ENCODE measurements at places on chromosomes 4 and X. TPM values are rescaled to one million over a fixed set of nuclear protein-coding genes. Genes with fewer than 3 reads are reported as not detected.

DNA sequence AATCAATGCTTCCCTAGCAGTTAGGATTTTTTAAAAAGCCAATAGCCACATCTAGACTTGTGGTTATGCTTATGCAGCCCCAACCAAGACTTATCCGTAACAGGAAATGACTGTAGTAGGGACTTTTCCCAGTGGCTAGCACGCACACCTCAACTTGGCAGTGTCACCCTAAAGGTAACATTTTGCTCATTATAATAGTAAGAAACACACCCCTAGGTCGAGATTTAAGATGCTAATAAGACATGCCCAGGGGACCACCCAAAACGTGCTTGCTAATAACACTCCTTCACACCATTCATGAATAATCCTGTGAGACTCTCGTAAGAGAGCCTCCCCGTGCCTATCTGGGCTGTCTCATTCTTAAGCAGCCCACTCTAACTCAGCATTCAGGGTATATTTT, 195.3 kb downstream of the CHIC1 start:
- H3K4me1 ChIP-seq: no peaks in the 10 kb centered on the region
- H3K4me3 ChIP-seq: no peak overlapping the region
- H3K36me3 ChIP-seq: no peaks in the 10 kb centered on the region
- H3K27ac ChIP-seq: no peak overlapping the region
- no peaks in the 10 kb centered on the region for H3K27me3 ChIP-seq
- no peak for DNase-seq

GRCh38 chrX:119292445-119292844, 56.4 kb downstream of the PGRMC1 start:
- H3K36me3 ChIP-seq: no peaks in the 10 kb centered on the region
- H3K4me1 ChIP-seq: no peaks in the 10 kb centered on the region
- DNase-seq: no peak

DNA sequence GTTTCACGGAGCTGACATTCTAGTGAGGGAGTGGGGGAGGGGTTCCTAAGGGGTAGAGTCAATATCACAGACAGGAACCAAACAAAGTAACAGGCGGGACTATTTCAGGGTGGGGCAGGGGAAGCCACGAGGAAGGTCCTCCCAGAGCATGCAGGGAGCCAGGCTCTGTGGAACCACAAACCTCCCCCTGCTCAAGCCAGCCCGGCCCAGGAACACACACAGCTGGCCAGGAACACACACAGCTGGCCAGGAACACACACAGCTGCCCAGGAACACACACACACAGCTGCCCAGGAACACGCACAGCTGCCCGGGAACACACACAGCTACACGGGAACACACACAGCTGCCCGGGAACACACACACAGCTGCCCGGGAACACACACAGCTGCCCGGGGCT, 24.8 kb downstream of the EVC2 start:
- H3K27ac ChIP-seq: no peak overlapping the region
- H3K27me3 ChIP-seq: no peaks in the 10 kb centered on the region
- H3K36me3 ChIP-seq: no peaks in the 10 kb centered on the region
- no peak for DNase-seq

- H3K27ac ChIP-seq: no peak overlapping the region
- no peak overlapping the region for H3K4me3 ChIP-seq
- H3K36me3 ChIP-seq: peaks cover 4% of the 10 kb centered on the region
- DNase-seq: no peak
- peaks cover 15% of the 10 kb centered on the region for H3K4me1 ChIP-seq
- H3K27me3 ChIP-seq: no peaks in the 10 kb centered on the region
These were observed 30.1 kb downstream of the ADGRA3 start for GRCh38 chr4:22485737-22486136.

GRCh38 chr4:21976166-21976565, 27.6 kb upstream of the KCNIP4 start:
- no peaks in the 10 kb centered on the region for H3K36me3 ChIP-seq
- no peaks in the 10 kb centered on the region for H3K27me3 ChIP-seq
- H3K4me1 ChIP-seq: no peaks in the 10 kb centered on the region
- no peak overlapping the region for H3K27ac ChIP-seq

Gene CLGN
- total RNA-seq: not detected

DNA sequence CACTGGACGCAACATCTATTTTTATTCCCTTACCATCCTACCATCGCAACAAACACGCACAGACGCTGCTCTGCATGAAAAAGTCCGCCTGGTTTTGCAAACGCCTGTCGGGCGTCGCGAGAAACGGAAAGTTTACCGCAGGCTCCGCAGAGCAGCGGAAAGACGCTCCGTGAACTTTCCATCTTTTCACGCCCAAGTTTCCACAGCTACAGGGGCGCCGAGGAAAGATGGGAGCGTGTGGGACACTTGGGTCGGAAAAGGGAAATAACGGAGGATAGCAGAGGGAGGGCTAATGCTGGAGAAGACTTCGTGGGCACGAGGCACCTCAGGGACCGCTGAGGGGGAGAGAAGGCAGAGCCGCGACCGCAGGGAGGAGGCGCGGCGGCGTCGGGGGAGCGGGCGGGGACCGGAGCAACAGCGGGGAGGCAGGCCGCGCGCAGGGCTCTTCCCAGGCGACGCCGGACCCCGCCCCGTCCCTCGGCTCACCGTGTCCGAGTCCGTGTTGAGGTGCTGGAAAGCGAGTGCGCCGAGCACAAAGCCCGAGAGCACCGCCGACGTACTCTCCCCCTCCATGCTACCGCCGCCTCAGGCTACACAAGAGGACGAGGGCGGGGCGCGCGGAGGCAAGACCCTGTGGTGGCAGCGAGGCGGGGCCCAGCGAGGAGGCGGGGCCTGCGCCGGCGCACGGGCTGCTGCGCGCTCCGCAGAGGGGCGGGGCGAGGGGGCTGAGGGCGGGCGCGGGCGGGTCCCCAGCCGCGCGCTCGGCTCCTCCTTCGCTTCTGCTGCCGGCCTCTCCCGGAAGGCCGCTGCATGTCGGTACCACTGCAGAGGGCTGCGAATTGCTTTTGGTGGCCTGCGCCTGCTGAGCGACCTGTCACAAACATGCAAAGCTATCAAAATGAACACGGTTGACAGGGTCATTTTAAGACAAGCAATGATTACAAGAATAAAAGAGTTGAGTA, at the start of gene ABRAXAS1:
Gene ABRAXAS1 (minus strand): TSS at position 601 of the 962 bp plus-strand sequence. CDS start 28 bp downstream, at position 573.
- peak; percentile 98 for DNase-seq
- peak within 1 kb of the TSS; percentile 96 for H3K4me3 ChIP-seq
- H3K4me1 ChIP-seq: peaks cover 7% of the 10 kb centered on the region
- H3K27me3 ChIP-seq: no peaks in the 10 kb centered on the region
- peak within 1 kb of the TSS; percentile 95 for H3K27ac ChIP-seq

- no peak overlapping the region for H3K4me3 ChIP-seq
- H3K27ac ChIP-seq: no peak overlapping the region
- H3K36me3 ChIP-seq: peaks cover 53% of the 10 kb centered on the region
- peaks cover 38% of the 10 kb centered on the region for H3K4me1 ChIP-seq
- no peak for DNase-seq
These were observed 47.9 kb downstream of the TET2 start for GRCh38 chr4:105194328-105195231.

DNA sequence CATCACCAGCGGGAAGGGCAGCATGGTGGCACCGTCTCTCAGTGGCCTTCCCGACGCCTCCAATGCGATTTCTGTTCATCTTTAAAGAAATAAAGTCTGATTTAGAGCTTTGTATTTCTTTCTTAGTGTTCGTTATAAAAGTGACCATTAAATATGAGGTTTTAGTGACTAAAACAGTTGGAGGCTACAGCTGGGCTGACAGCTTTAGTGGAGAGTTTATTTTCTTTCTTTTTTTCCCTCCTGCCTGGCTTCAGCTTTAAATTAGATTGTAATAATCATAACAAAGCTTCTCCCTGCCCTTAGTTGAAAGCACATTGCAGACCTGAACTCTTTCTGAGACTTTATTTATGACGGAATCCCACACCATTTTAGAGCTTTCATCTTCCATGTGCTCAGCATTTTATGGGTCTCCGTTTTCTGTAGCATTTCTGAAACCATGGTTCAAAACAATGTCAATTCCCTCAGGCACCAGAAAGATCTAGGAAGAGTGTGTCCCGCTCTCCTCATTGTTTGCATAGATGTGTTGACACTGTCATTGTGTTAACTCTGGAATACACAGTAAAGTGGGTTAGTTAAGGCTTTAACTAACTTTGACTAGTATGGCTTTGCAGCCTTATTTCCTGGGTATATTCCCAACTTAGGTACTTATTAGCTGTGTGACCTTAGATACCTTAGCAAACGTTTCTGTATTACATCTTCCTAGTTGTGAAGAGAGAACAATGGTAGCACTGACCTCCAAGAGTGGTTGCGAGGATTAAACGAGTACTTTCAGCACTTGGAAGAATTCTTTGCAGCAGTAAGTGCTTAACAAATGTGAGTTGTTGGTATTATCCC, 97.4 kb upstream of the PGRMC2 start:
- no peak overlapping the region for H3K4me3 ChIP-seq
- no peak overlapping the region for H3K27ac ChIP-seq
- no peaks in the 10 kb centered on the region for H3K27me3 ChIP-seq
- DNase-seq: no peak
- no peaks in the 10 kb centered on the region for H3K36me3 ChIP-seq
- no peaks in the 10 kb centered on the region for H3K4me1 ChIP-seq

Gene TRIML2
- total RNA-seq: not detected

GRCh38 chr4:7759635-7760034, 180.0 kb downstream of the AFAP1 start:
- DNase-seq: peak; percentile 65
- H3K27me3 ChIP-seq: no peaks in the 10 kb centered on the region
- H3K4me3 ChIP-seq: peak overlapping the region; percentile 77
- H3K36me3 ChIP-seq: peaks cover 6% of the 10 kb centered on the region
- peaks cover 30% of the 10 kb centered on the region for H3K4me1 ChIP-seq

- no peak for DNase-seq
- no peak overlapping the region for H3K4me3 ChIP-seq
- H3K4me1 ChIP-seq: peaks cover 3% of the 10 kb centered on the region
- no peaks in the 10 kb centered on the region for H3K27me3 ChIP-seq
- H3K27ac ChIP-seq: no peak overlapping the region
These were observed 57.7 kb downstream of the HPGDS start for GRCh38 chr4:94284889-94285288.

Gene ALB
- not detected for total RNA-seq

DNA sequence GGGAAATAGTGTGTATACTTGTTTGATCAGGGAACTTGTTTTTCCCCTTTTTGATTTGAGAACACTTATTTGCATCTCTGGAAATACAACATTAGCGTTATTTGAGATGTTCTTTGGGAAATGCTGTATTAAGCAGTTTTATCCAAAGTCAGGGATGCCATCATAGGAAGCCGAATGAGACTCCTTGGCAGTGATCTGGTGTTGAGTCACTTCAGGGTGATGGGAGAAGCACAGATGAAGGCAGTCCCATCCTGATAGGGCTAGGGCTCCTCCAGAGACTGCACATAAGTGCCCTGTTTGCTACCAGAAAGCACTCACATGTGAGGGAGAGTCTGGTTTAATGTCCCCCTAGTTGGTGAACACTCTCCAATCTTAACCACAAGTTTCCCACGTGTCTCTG, 62.3 kb downstream of the IL1RAPL1 start:
- no peaks in the 10 kb centered on the region for H3K27me3 ChIP-seq
- H3K36me3 ChIP-seq: no peaks in the 10 kb centered on the region
- DNase-seq: no peak
- H3K27ac ChIP-seq: no peak overlapping the region
- no peak overlapping the region for H3K4me3 ChIP-seq

GRCh38 chr4:109432696-109433095, 919 bp upstream of the SEC24B start:
- peaks cover 46% of the 10 kb centered on the region for H3K4me1 ChIP-seq
- H3K27me3 ChIP-seq: no peaks in the 10 kb centered on the region
- peak overlapping the region; percentile 75 for H3K4me3 ChIP-seq
- H3K27ac ChIP-seq: peak overlapping the region; percentile 85
- H3K36me3 ChIP-seq: peaks cover 10% of the 10 kb centered on the region

DNA sequence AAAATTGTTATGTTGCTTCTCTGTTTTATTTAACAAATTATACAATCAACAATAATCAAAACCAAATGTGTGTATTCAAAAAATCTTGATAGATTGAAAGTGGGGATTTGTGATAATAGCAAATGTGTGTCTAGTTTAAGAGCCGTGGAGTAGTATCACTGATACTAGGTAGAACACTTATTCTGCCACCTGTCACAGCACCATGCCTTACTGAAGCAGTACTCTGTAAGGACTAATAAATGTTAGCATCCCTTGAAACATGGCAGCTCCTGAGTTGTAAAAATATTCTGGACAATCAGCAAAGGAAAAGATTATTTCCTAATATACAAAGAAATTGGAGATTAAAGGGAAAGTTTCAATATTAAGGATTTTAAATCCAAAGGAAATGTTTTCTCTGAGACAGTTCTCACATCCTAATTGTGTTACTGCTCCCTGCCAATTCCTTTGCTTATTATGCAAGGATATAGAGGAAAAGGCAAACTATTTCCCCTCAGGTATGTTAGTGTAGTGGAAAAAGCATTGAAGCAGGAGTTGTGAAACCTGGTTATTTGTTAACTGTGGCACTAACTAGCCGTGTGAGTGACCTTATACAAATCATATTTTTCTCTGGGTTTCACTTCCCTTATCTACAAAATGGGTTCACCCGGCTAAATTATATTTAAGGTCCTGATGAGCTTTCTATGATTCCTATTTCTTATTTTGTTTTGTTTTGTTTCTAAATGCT, 303.1 kb downstream of the ARHGAP24 start:
- H3K4me3 ChIP-seq: no peak overlapping the region
- H3K4me1 ChIP-seq: no peaks in the 10 kb centered on the region
- DNase-seq: no peak
- H3K27ac ChIP-seq: no peak overlapping the region
- H3K27me3 ChIP-seq: no peaks in the 10 kb centered on the region
- H3K36me3 ChIP-seq: no peaks in the 10 kb centered on the region

GRCh38 chrX:101749436-101749835, 89.8 kb upstream of the ARMCX2 start:
- H3K4me1 ChIP-seq: no peaks in the 10 kb centered on the region
- peaks cover 9% of the 10 kb centered on the region for H3K27me3 ChIP-seq
- H3K36me3 ChIP-seq: no peaks in the 10 kb centered on the region
- H3K27ac ChIP-seq: no peak overlapping the region

GRCh38 chrX:44784241-44784640, 59.6 kb upstream of the DUSP21 start:
- H3K4me3 ChIP-seq: no peak overlapping the region
- H3K4me1 ChIP-seq: no peaks in the 10 kb centered on the region
- H3K36me3 ChIP-seq: no peaks in the 10 kb centered on the region

DNA sequence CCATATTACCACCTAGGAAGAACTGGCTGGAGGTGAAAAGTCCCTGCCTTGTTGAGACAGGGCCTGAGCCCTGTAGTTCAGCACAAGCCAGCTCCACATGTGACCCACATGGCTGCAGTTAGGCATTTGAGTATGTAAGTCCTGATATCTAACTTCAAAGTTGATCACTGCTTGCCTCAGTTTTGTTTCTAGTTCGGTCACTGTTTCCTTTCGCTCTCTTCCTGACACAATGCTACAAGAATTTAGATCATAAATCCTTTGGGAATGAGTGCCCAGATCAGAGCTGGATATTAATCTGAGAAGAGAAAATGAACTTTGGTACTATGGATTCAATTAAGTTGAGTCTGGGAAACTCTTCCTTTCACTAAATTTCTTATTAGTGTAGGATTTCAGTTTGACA, 48.4 kb downstream of the AKAP4 start:
- H3K27me3 ChIP-seq: no peaks in the 10 kb centered on the region
- no peaks in the 10 kb centered on the region for H3K36me3 ChIP-seq
- no peak overlapping the region for H3K27ac ChIP-seq
- H3K4me1 ChIP-seq: no peaks in the 10 kb centered on the region

- H3K36me3 ChIP-seq: no peaks in the 10 kb centered on the region
- no peaks in the 10 kb centered on the region for H3K27me3 ChIP-seq
- no peak overlapping the region for H3K4me3 ChIP-seq
- no peak for DNase-seq
These were observed 243.2 kb upstream of the POF1B start for GRCh38 chrX:85622635-85623034.
